ENCODE measurements at places on chromosomes 2 and 18.

- peak; percentile 87 for DNase-seq
Measured at GRCh38 chr2:27185331-27186026, 26.4 kb upstream of the ATRAID start.

DNA sequence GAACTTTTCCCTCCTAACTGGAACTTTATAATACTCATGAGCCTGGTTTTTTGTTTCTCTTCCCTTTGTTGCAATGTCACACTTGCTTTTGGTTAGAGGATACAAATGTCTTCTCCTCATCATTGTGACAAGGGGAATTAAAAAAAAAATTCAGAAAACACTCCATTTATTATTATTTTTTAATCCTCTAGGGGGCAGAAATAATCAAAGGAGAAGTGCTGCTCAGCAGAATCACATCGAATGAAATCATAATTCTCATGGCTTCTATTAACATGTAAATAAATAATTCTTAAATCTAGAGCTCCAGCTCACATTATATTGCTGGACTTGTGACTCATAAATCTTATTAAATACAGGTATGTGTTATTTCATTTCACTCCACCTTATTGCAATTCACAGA, 273.8 kb downstream of the TRIB2 start:
- no peak for DNase-seq

DNA sequence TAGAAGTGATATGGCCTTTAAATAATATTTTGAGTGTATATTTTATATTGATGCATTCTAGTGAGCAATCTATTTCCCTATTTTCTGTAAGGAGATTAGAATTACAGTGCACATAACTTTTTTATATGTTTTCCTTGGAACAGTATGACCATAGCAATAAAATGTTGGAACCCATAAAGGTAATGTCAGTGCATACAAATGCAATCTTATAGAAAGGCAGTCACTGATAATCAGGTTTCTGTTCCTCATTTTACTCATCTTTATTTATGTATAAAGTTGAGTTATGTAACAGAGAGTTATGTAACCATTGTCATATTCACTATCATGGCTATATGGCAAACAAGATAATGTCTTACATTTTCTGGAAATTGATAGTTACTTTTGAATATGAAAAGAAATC, 179.9 kb upstream of the NETO1 start:
- DNase-seq: no peak

GRCh38 chr2:41947701-41948396, 100.0 kb upstream of the PKDCC start:
- no peak for DNase-seq

DNA sequence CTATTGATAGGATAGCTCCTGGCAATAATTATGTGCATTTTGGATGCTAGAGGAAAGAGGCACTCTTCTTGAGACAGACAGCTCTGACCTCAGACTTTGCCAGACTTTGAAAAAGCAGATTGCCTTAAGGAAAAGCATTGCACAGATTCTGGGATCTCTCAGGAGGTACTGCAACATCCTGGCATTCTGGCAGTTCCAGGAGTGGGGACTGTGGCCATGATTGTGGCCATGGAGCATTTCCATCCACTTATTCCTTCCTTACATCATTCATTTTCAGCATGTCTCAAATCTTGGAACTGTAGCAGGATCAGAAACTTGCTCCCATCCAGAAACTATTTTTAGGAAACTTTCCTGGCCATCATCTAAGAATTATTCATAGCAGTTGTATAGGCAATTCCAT, 144.9 kb upstream of the FOSL2 start:
- DNase-seq: no peak

- no peak for DNase-seq
Measured at GRCh38 chr2:163794635-163795034, 58.8 kb upstream of the FIGN start.

- DNase-seq: no peak
Measured at GRCh38 chr2:101197215-101197745, 46.1 kb upstream of the TBC1D8 start.

DNA sequence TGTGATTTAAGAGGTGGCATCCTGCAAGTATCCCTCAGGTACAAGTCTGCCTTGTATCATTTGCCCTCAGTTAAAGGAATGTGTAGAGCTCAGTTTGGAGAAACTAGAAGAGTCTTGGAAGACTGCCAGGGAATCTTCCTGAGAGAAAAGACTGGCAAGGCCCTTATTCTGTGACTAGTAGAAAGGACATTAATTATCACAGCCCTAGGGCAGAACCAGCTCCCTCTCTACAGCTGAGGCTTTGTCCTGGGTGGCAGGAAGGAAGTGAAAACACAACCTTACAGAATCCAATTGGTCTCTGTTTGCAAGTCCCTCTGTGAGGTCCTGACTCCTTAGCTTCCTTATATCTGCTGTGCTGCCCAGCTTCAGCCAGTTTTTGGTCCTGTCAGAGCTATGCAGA, 385.9 kb upstream of the CYRIA start:
- no peak for DNase-seq

DNA sequence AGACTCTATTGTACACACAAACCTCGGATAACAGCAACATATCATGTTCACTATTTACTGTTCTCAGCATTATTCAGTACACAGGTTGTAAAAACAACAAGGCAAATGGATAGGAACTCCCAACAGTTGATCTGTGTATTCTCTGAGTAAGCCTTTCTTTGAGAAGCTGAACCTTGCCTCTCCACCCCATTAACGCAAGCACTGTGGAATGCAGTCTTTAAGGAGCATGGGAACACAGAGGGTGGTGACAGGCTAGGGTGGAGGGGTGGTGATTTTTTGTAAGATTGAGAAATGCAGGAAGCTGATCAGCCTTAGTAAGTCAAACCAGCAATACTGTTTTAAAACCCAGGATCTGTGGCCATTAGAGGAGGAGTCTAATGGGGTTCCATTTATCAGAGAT, 19.6 kb upstream of the SERPINB11 start:
- DNase-seq: peak; percentile 95

- no peak for DNase-seq
Measured at GRCh38 chr2:27710640-27711430, 47.1 kb downstream of the SLC4A1AP start.

DNA sequence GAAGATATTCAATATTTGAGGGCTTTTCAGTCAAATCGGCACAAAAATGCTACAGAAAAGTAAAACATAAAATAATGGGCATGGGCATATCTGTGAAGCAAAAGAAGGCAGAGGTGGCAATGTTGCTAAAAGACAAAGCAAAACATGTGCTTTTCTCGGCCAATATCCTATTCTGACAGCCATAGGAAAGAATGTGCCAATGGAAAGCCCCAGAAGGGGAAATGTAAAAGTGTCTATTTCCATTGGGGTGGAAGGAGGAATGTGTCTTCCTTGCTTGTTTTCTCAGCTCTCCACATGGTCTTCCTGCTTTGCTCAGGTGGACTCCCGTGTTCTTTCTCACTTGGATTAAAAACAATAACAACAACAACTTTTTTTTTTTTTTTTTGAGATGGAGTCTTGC, 13.7 kb upstream of the PER2 start:
- DNase-seq: no peak

Data from fibroblast of skin of scalp (primary cell).